T-helper 1 cell (primary cell): ENCODE measurements at places on chromosomes 4 and X.

DNA sequence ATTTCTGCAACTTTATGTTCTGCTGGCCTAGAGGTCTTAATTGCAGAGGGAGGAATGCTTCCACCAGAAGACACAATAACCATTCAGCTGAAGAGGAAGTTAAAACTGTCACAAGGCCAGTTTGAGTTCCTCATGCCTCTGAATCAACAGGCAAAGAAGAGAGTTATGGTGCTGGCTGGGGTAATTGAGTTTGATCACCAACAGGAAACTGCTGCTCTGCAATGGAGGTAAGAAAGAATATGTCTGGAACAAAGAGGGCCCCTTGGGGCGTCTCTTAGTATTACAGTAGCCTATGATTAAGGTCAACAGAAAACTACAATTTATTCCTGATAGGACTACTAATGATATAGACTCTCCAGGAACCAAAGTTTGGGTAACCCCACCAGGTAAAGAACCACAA, 744.0 kb downstream of the FSTL5 start:
- DNase-seq = no peak

GRCh38 chr4:149889991-149890390, 74.3 kb upstream of the IQCM start:
- no peak for DNase-seq

GRCh38 chrX:130108647-130109428, 1.5 kb downstream of the ELF4 start:
- DNase-seq = no peak

- no peak for DNase-seq
These were observed 213.4 kb upstream of the JADE1 start for GRCh38 chr4:128596115-128596514.

DNA sequence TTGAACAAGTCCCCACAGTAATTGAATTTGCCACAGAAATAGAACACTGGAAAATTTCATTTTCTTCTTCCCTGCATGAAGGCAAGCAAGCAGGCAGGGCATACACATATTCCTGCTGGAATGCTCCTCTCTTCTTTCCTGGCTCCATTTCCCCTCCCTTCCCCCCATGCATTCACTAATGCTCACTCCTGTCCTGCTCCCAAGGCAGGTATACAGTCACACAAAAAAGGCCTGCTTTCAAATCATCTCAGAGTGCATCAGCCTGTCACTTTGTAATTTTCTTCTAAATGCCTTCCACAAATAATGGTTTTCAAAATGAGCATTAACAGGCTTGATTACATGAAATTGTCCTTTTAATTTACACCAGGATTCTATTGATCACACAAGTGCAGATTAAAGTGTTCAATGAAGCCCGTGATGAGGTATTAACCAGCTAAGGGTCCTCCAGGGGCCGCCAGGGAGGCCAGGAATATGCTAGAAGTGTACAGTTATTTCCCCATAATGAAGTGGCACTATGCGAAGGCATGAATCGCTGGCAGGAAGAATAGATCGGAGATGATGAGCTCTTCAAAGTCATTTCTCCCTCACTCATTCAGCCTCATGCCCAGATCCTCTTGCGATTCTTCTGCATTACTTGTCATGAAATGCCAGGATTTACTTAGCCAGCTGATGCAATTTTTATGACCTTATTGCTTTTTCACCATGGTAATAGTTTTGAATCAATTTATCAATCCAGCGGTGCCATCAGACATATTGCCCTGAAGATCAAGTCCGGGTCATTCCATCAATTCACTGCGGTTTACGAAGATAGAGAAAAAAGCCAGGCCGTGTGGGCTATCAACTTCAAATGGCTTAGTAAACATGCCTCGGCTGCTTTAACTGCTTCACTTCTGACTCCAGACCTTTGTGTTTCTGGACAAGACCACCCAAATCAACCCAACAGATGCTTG, 243.5 kb downstream of the GPAT3 start:
- no peak for DNase-seq

DNA sequence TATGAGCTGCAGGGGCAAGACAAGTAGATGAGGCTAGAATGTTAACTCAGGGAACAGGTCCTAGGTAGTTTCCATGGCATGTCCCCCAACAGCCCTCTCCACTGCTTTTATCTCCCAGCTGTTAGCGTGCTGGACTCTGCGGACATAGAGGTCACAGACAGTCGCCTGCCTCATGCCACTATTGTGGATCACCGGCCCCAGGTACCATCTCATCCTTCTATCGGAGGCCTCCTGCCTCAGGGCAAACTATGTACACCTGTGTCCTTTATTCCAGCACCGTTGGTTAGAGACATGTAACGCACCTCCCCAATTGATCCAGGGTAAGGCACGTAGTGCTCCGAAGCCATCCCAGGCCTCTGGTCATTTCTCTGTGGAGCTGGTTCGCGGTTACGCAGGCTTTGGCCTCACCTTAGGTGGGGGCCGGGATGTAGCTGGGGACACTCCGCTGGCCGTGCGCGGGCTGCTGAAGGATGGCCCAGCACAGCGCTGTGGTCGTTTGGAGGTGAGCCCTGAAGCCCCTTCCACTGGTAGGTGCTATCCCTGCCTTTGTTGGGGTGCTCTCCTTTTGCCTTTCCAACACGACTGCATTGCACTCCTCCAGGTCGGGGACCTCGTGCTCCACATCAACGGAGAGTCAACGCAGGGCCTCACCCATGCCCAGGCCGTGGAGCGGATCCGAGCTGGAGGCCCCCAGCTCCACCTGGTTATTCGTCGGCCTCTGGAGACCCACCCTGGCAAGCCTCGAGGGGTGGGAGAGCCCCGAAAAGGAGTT, 2.2 kb downstream of the MAGIX start:
- DNase-seq = no peak

DNA sequence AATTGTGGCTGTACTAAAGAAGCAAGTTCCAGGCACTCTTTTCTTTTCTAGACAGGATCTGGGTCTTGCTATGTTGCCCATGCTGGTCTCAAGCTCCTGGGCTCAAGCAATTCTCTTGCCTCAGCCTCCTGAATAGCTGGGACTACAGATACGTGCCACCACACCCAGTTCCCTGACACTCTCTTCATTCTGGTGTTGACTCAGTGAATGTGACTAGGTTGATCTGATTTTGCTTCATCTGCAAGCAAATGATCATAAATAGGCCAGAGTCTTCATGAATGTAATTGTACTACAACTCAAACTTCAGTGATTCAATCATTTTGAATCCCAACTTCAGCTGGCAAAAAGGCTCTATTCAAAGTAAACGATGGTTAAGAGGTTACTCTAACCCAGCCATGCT, 78.5 kb downstream of the APBB2 start:
- no peak for DNase-seq

- no peak for DNase-seq
These were observed 11.3 kb upstream of the SPCS3 start for GRCh38 chr4:176308441-176308840.

DNA sequence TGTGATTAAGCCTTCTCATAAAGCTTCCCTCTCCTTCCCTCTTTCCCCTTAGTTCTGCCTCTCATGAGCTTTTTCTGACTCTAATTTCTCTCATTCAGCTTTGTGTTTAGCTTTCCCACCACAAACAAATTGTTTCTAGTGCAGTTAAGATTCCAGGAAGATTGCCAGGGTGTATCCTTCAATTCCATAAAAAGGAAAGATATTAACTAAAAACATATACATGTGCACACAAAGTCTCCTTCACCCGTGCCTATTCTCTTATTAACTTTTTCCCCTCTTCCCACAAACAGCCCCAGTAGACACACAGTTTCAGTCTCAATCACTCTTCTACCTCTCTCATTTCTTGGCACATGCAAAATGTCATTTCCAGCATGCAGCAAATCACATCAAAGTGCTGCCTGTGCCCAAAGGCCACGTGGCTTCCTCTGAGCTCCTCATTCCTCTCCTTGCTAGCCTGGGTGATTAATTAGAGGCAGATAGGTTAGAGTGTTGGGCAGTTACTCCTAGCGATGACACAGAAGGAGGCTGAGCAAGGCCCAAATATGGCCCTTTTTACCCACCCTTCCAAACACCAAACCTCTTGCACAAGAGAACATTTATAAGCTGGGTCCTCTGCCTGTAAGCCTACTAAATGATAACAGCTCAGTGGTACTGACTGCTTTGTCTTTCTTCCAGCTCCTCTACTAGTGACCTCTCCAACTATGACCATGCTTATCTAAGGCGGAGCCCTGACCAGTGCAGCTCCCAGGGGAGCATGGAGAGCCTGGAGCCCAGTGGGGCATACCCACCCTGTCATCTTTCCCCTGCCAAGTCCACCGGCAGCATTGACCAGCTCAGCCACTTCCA, 159.6 kb downstream of the SOWAHB start:
- no peak for DNase-seq

- DNase-seq = no peak
These were observed 21.9 kb upstream of the RP2 start for GRCh38 chrX:46814966-46815365.

DNA sequence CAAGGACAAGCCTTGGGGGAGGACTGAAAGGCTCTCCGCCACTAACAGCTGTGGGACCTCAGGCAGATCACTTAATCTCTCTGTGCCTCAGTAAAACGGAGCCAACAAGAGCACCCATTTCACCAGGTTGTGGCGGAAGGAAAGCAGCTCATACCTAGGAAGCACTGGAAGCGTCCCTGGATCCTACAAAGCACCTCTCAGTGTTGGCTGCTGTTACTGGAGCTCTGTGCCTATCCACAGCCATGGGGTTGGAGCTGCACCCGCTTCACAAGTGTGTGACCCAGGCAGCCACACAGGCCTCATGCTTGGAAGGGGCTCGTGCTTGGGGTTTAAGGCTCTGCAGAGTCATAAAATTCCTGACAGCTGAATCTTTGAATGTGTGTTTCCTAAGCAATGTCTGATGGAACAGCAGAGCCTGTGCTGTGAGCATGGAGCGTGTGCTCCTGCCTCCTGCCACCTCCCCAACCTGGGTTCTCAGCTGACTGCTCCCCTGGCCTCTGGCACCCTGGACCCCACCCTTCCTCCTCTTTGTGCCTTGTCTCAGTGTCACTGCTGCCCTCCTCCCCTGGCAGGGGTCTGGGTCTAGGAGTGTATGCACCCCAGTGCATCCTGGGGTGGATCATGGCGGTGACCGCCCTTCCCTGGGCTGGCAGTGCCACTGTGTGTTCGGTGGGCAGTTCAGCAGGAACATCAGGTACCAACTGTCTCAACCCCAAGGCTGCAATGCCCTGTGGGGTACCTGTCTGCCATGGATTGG, 14.4 kb upstream of the MAN2B2 start:
- no peak for DNase-seq

GRCh38 chr4:38302910-38303309, 342.7 kb downstream of the PTTG2 start:
- DNase-seq = no peak
